NCI-H2171 treated with DMSO at 0.1 percent for 48 hours (cell line): ENCODE measurements at places on chromosomes 5 and 9.

DNA sequence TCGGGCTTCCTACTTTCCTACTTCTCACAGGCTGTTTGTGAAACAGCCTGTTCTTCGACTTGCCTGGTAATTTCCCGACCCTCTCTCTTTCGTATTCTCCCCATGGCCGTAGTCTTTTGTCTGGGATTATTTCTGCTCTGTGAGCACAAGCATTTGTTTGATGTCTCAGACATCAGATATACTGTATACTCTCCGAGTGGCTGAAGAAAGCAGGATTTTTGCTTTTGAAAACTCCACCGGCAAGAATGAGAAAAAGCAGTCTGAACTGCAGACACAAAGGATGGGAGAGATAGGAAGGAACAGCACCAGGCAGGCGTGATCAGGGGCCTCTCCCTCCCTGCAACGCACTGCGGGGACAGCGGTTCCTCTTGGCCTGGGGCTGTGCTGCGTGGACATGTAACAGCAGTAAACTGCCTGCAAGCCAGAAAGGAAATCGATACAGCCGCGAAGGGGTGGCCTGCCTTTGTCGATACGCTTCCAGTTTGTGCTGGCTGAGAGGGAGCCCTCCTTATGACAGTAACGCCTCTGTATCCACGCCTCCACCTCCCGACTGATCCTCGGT, 313.9 kb upstream of the TLE4 start:
- no peak for DNase-seq

- DNase-seq = no peak
Measured at GRCh38 chr5:80565330-80565729, 4.8 kb downstream of the ANKRD34B start.

DNA sequence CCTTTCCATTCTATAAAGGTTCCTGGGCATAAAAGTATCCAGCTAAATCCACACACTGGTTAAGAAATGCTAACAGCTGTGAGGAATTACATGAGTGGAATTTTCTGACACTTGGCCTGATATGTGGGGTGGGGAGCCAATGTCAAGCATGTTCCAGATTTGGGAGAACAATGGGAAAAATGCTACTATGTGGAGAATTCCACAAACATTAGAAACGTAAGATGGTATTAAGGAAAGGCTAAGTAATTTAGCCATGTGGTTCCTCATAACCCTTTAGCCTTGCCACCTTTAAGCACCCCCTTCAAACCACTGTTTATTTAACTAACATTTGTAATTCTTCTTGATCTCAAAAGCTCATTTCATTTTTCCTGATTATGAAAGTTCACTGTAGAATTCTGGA, 149.2 kb downstream of the GNA14 start:
- no peak for DNase-seq

DNA sequence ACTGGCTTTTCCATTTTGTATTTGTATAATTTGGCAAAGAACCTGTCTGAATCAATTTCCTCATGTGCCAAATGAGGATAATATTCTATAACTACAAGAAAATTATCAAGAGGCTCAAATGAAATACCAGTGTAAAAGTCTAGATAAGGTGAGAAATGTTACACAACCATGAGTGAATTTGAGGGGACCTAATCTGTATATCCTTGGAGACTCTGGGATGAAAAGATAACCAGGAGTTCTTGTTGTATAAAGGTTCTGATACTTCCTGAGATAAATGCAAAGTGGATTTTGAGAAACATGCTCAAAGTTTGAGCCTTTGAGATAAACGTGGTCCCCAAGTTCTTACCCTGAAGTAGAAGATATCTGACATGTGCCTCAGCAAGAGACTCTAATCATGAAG, 120.3 kb upstream of the SLC12A2 start:
- no peak for DNase-seq

DNA sequence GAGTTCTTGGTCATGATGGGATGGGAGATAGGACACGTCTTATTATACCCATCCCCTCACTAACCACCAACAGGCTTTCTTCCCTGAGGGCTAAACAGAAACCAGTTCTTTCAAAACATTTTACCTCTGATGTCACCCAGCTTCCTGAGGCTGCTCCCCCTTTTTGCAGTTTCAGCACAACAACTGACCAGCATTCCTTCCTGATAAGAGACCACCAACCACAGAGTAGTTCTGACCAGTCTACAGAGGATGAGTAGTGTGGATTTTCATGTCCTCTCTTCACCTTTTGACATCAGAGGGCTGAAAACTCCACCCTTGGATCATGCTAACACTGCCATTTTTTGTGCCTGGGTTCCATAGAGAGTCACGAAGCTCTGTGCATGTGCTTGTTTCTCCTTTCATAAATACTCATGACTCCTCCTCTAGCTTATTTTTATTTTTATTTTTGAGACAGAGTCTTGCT, 82.6 kb downstream of the OSTF1 start:
- no peak for DNase-seq

- DNase-seq = no peak
Measured at GRCh38 chr9:14221558-14221957, 92.4 kb downstream of the NFIB start.

DNA sequence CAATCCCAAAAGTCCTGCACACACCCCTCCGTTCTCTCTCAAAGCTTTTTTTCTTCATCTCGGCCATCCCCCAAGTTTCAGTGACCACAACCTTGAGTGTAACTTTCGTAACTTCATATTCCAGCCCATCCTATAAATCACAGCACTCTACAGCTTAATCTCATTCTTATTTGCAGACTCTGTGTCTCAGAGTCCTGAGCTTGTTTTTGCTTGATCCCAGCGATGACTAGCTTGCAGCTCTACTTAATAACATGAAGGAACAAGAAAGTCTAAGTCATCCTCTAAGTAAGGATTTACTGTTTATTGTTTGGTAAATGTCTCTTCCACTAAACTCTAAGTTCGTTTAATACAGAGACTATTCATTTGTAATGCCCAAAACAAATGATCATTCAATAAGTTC, 2.6 kb upstream of the SPDL1 start:
- DNase-seq = no peak

DNA sequence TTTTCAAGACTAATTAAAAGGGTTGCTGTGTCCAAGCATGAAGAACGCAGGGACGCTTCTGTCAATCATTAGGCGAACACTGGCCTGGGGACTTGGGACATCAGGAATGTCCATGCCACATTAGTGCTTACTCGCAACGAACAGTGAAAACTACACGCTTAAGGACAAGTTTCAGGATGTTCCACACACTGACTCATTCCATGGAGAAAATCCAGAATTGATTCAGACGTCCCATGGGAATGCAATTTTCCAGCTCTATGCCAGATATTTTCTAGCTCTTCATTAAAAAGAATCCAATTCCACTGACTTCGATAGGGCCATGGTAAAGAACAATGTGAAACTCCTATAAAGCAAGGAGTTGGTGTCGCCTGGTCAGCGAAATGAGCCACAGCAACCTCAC, 98.2 kb downstream of the CAMSAP1 start:
- DNase-seq = no peak

DNA sequence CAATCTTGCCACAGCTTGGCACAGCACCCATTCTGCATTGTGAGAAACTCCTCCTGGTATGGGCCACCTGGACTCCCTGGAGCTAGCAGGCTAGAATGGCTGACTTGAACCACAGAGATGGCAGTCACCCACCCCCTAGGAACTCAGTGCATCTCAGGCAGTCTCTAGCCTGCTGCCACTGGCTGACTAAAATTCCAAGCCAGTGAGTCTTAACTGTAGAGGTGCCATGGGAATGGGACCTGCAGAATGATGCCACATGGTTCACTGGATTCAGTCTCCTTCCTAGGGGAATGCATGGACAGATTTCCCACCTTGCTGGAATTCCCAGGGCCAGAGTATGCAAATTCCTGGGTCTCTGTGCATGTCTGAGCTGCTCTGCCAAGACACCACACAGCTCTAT, 382.9 kb downstream of the MAN2A1 start:
- DNase-seq = no peak

DNA sequence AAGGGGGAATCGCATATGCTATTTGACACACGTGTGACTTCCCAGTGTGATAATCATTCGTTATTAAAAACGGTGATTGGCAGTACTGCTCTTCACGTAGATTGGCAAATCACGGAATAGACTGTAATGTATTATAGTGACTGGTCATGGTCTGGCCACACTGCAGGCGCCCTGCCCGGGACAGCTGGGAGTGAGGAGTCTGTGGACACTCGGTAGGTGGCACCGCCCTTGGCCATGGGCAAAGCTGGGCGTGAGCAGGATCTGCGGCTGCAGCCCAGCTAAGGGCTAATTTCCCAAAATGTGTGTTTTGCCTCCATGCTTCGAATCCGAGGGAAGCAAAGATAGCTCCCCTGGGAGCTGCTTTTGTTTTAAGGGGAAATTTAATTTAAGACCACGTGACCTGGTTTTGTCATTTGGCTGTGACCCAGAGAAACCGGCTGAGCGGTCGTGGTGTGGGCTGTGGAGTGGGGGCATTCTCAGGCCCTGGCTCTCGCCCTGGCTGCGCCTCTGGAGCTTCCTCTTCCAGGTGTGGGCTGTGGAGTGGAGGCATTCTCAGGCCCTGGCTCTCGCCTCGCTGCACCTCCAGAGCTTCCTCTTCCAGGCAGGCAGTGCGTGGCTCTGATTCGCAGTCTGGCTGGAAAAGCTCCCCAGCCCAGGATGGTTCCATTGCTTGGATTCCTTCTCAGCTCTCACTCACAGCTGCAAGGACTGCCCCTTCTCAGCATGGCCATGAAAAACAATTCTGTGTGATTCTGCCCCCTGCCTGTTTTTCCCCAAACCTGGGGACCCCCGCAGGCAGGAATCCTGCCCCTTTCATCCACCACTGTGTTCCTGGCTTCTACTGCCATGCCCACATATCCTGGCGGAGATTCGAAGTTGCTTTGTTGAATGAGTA, 131.1 kb downstream of the OLFM1 start:
- no peak for DNase-seq

GRCh38 chr5:90301248-90301647, 108.3 kb downstream of the CETN3 start:
- no peak for DNase-seq

GRCh38 chr5:167571824-167572223, 719.6 kb upstream of the WWC1 start:
- no peak for DNase-seq

GRCh38 chr5:138824516-138824915, 50.6 kb downstream of the LRRTM2 start:
- no peak for DNase-seq

- no peak for DNase-seq
Measured at GRCh38 chr9:121718501-121718900, 67.1 kb downstream of the DAB2IP start.

- no peak for DNase-seq
Measured at GRCh38 chr5:59097116-59097515, 514.2 kb downstream of the RAB3C start.

GRCh38 chr5:168826246-168826725, 247.1 kb upstream of the PANK3 start:
- DNase-seq = no peak

DNA sequence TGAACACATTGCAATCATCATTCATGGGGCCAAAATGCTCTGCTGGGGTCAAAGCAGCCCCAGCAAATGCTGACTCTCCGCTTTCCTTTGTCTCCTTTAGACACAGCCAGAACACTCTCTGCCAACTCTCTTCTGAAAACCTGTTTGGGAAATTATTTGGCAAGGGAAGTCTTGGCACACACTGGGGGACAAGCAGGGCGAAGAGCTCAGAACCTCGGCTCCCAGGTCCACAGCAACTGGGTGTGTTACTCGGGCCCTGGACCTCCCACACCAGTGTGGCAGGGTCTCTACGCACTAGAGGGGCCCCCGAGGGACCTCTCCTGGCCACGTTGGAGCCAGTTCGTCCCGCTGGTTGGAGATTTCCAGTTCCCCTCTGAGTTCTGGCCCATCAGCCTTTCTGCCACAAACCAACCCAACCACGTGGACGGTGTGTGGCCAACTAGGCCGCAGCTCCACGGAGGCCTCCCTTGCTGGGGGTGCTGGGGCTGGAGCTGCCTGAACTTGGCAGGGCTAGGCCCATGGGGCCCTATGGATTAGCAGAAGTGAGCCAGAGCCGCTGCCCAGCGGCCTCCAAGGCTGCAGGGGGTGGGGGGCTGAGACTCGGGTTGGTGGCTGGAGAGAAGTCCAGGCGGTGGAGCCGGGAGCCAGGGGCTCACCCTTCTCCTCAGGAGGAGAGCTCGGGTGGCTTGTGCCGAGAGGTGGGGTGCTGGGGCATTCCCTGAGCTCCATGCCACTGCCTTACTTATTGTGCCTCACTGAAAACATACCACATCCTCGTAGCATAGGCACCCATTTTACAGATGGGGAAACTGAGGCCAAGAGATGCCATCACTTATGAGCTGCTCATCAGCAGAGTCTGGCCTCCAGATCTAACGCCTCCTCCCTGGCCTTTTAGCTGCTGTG, 46.8 kb upstream of the RNU6ATAC start:
- DNase-seq = no peak

DNA sequence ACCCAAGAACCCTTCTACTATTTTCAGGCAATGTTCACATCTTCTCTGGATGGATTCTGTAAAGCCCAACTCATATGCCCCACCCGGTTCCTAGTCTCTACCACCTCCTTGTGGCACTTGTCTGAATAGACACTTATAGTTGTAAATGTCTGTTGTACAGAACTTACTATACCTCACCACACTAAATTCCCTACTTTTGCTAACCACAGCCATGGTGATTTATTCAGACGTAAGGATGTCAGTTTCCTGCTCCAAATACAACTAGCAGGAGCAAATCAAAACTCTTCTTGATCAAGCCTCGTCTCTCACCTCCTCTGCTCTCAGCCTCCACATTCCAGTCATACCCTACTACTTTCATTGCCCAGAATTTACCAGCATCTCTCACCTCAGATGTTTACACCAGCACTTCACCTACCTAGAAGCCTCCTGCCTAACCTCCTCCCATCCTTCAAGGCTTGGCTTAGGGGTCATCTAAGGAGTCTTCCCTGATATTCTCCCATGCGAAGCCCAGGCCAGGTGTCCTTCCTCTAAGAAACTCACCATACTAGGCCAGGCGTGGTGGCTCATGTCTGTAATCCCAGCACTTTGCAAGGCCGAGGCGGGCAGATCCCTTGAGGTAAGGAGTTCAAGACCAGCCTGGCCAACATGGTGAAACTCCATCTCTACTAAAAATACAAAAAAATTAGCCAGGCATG, 75.5 kb downstream of the MAPKAP1 start:
- no peak for DNase-seq

DNA sequence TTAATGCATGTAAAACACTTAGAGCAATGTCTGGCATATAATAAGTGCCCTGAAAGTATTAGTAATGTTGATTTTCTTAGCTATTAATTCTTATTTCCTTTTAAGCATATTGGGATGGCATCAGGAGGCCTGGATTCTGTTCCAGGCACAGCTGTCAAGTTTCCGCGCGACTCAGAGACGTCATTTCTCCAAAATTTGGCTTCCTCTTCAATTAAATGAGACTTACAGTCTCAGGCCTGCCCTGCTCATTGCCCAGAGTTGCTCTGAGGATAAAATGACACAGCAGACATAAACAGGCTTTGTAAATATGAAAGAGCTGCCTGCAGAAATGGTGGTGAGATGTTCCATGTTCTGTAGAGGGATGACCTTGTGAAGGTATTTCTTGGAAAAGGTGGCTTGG, 159.8 kb upstream of the GLRA1 start:
- DNase-seq = no peak

- no peak for DNase-seq
Measured at GRCh38 chr5:142660731-142661130, 25.2 kb downstream of the FGF1 start.

GRCh38 chr9:135227641-135228251, 140.3 kb downstream of the OLFM1 start:
- no peak for DNase-seq

GRCh38 chr9:16044579-16044881, 491.7 kb downstream of the CCDC171 start:
- DNase-seq = no peak

GRCh38 chr9:130264414-130265350, 878 bp upstream of the HMCN2 start:
- DNase-seq = no peak
